CD4-positive, alpha-beta T cell treated with Interleukin-1 beta for 1 hour (primary cell): ENCODE measurements at places on chromosomes 5 and 9.

- DNase-seq, result no peak
These were observed 14.7 kb downstream of the TNFAIP8 start for GRCh38 chr5:119370486-119370885.

DNA sequence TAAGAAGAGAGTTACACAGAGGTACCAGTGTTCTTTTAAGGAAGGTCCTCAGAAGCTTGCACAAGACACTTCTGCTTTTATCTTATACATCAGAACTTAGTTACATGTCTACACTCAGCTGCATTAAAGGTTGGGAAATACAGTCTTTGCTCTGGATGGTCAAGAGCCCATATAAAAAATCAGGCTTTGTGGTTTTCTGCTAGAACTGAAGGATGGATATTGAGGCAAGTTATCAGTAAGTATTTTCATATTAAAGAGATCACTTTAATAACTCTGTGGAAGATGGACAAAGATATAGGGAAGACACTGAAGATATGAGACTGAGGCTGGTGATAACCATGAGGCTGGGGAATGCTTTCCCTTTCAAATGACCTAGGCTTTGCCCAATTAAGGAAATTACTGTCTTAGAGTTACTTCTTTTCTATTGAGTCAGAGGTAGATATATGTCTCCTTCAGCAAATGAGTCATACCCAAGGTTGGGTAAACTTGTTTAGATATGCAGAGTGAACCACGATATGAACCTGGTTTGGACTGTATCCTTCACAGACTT, 87.0 kb upstream of the TNC start:
- no peak for DNase-seq

GRCh38 chr9:8605096-8605495, 805.5 kb upstream of the DMAC1 start:
- DNase-seq, result no peak

GRCh38 chr5:108216890-108217289, 165.0 kb downstream of the FBXL17 start:
- no peak for DNase-seq

- DNase-seq, result no peak
These were observed 27.8 kb downstream of the ZCCHC7 start for GRCh38 chr9:37148181-37148580.

GRCh38 chr9:128321879-128322403, 306 bp downstream of the TRUB2 start:
- no peak for DNase-seq

DNA sequence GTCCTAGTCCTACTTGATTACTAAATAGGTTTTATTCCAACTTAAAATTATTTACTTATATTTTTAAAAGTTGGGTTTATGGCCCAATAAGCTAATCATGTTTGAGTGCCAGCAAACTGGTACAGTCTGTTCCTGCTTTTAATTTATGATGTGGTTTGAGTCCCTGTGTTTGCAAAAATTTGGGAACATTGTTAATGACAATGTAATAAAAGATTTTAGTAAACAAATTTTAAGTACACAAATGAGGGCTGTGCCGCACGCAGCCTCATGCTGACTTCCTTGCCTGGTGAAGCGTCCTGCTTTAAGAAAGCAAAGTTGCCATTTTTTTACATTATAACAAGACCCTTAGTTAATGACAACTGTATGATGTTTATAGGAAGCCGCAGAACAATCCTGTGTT, 96.8 kb upstream of the MAP1B start:
- no peak for DNase-seq

DNA sequence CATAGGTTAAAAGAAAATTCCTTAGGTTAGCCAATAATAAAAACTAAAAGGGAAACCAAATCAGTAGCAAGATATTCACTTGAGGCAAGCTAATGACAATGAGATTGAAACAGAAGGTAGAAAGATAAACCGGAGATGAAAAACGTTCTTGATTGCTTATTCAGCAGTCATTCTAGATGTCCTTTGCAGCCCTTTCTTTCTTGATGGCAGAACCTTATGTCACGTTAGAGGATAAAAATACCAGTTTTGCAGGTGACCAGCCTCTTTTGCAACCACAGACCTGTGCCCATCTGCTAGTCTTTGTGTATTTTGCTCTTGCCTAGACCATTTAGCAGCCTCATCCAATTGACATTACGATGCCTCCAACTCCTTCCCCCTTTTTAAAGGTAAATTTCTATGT, 337.8 kb downstream of the DMAC1 start:
- DNase-seq, result no peak

DNA sequence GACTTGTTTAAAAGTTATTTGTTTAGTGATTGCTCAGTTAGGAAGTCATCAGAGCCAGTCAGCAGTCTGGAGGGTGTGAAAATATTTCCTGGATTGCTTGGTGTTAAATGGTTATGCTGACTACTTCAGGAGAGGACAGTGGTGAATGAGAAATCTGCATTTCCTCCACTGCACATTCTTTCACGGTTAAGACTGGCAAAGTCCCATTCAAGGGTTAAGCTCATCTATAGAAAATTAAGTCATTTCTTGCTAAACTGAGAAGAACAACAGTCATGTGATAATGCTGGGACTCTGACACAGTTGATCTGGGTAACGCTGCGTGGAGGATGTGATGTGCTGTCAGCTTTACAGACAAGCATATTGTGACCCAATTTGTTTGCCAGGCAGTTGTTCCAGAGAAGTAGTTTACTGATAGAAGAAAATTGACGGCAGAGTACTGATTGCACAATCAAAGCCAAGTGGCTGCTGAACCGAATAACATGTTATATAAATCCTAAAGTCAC, 80.4 kb downstream of the GRAMD2B start:
- DNase-seq, result no peak

- DNase-seq, result no peak
These were observed 251.1 kb upstream of the PPP1R2B start for GRCh38 chr5:156598964-156599363.

- DNase-seq, result no peak
These were observed 46.8 kb upstream of the PLPP6 start for GRCh38 chr9:4615251-4615650.

DNA sequence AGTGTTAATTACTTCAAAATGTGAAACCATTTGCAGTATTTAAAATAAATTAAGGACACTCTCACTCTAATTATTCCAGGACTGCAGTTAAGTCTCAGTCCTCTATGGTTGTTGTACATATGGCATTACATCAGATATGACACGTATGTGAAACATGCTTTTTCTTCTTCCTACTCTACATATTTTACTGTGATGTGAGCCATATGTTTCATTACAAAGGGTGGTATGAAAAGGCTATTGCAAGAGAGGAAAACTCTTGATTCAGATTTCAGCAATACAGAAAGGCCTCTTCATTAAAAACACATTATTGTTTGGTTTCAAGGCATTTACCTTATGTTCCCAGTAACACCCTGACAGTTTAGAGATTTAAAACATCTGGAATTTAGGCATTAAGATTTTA, 964.5 kb upstream of the DMAC1 start:
- no peak for DNase-seq

GRCh38 chr9:127099664-127100063, 22.8 kb downstream of the ANGPTL2 start:
- no peak for DNase-seq
